ENCODE measurements at places on chromosomes 2 and 18. TPM values are rescaled to one million over a fixed set of nuclear protein-coding genes. Genes with fewer than 3 reads are reported as not detected.

RIT2 gene
- not detected for total RNA-seq

DNA sequence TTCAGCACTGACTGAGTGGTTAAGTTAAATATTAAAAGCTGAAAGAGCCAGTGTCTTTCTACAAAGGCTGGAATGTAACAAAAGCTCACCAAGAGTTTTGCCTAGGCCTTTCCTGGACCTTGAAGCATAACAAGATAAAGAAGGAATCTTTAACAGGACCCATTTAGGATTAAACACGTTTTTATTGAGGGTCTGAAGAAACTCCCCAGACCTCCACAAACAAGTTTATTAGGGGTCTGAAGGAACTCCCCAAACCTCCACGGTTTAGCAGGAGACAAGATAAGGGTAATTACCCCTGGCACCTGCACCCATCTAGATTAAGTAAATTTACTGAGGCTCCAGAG lies 104.0 kb downstream of the ACAA2 start:
- H3K27me3 ChIP-seq, result no peaks in the 10 kb centered on the region
- H3K4me3 ChIP-seq, result no peak overlapping the region
- H3K27ac ChIP-seq, result no peak overlapping the region
- no peak for DNase-seq
- no peaks in the 10 kb centered on the region for H3K4me1 ChIP-seq
- no peaks in the 10 kb centered on the region for H3K36me3 ChIP-seq

CYP26B1 gene
- total RNA-seq, result 4.0 TPM

GRCh38 chr18:2961821-2962220 lies 51.1 kb downstream of the LPIN2 start:
- peak overlapping the region; percentile 45 for H3K27ac ChIP-seq
- no peaks in the 10 kb centered on the region for H3K36me3 ChIP-seq
- DNase-seq, result no peak
- no peak overlapping the region for H3K4me3 ChIP-seq

DSG4 gene
- total RNA-seq, result not detected

C1QL2 gene
- total RNA-seq, result not detected

- no peaks in the 10 kb centered on the region for H3K36me3 ChIP-seq
- no peaks in the 10 kb centered on the region for H3K4me1 ChIP-seq
- DNase-seq, result peak; percentile 85
- H3K4me3 ChIP-seq, result peak overlapping the region; percentile 61
Measured at GRCh38 chr18:63320123-63320974, 780 bp upstream of the BCL2 start.

DNA sequence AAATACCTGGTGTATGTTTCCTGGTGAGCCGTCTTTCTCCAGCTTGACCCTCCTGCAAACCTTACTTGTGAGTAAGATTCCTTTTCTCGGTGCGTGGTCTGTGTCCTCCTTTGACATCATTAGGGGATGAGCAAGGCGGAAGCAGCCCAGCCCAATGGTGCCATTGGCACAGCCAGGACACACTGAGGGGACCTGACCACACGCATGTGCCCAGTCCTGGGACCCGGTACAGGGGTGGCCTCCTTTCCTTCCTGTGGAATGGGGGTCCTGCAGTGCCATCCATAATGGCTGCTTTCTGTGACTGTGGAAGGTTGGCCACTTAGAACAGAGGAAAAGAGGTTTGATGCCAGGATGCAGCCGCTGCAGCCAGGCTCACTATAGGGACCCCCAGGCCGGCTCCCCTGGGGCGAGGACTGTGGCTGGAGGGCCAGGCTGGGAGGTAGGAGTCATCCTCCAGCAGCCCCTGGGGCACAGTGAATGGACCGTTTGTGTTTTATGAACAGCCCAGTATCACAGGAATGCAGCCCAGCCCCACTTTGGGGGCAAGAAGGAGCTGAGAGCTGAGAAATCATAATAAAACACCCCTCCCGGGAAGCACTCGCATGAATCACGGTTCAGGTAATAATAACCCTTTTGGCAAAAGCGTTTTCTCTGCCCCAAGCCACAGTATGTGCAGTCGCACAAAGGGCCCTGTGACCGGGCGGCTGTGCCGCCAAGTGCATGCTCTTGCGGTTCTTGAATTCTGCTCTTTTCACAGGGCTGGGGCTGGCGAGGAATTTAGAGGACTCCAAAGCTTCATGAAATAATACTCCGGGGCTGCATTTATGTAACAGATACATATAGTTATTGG lies 73.2 kb downstream of the ASB1 start:
- DNase-seq, result no peak
- H3K4me3 ChIP-seq, result no peak overlapping the region
- no peaks in the 10 kb centered on the region for H3K4me1 ChIP-seq
- no peaks in the 10 kb centered on the region for H3K36me3 ChIP-seq
- no peak overlapping the region for H3K27ac ChIP-seq

- H3K27me3 ChIP-seq, result no peaks in the 10 kb centered on the region
- H3K27ac ChIP-seq, result no peak overlapping the region
- H3K4me3 ChIP-seq, result no peak overlapping the region
- H3K4me1 ChIP-seq, result no peaks in the 10 kb centered on the region
- H3K36me3 ChIP-seq, result no peaks in the 10 kb centered on the region
Measured at GRCh38 chr2:59754011-59754735, 799.3 kb downstream of the BCL11A start.

- no peak overlapping the region for H3K27ac ChIP-seq
- H3K27me3 ChIP-seq, result no peaks in the 10 kb centered on the region
- H3K4me1 ChIP-seq, result no peaks in the 10 kb centered on the region
- H3K4me3 ChIP-seq, result no peak overlapping the region
- no peak for DNase-seq
- H3K36me3 ChIP-seq, result no peaks in the 10 kb centered on the region
Measured at GRCh38 chr2:217247476-217247875, 387.6 kb upstream of the TNP1 start.

CNRIP1 gene
- total RNA-seq, result 2.7 TPM

- H3K36me3 ChIP-seq, result no peaks in the 10 kb centered on the region
- no peak overlapping the region for H3K27ac ChIP-seq
Measured at GRCh38 chr2:100137318-100137717, 5.1 kb downstream of the AFF3 start.

TTR gene
- total RNA-seq, result 4,498 TPM

- H3K4me1 ChIP-seq, result no peaks in the 10 kb centered on the region
- no peak for DNase-seq
- no peak overlapping the region for H3K27ac ChIP-seq
- no peaks in the 10 kb centered on the region for H3K27me3 ChIP-seq
- no peaks in the 10 kb centered on the region for H3K36me3 ChIP-seq
Measured at GRCh38 chr2:97926946-97927345, 68.8 kb downstream of the TMEM131 start.

EVA1A gene
- 65.8 TPM for total RNA-seq

ICOS gene
- 0.31 TPM for total RNA-seq

DNA sequence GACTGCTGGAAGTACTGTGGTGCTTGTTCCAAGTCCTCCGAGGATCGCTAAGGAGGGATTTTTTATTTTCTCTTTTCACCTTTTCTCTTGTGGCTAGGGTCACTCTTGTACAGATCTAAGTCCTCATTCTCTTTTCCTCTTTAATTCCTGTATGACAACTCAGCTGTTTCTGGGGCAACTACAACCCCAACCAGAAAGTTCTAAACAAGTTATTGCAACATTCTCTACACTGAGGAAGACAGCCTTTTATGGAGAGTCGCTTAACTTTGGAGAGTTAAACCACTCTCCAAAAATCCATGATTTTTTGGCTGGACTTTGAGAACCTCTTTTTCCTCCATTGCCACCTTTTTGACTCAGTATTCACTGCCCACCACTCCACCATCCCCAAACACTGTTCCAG lies 74.0 kb upstream of the SESTD1 start:
- H3K4me1 ChIP-seq, result no peaks in the 10 kb centered on the region
- H3K36me3 ChIP-seq, result no peaks in the 10 kb centered on the region
- no peak for DNase-seq
- no peak overlapping the region for H3K27ac ChIP-seq
- no peak overlapping the region for H3K4me3 ChIP-seq
- H3K27me3 ChIP-seq, result no peaks in the 10 kb centered on the region

DNA sequence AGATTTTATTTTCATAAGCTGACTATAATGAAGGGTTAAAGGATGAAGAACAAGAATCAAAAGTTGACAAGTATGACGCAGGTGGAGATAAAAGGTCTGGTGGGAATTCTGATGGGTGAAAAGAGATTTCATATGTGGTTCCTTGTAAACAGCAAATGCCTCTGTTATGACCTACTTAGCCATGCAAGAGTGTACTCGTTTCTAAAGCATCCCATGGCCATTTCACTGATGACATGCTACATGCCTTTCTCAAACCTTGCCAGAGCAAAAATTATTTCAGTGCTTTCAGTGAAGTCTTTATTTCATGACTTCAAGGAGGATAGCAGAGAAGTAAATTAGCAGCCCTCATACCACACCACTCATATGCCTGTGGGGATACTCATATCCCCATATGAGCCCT lies 71.7 kb downstream of the FEZ2 start:
- no peak for DNase-seq
- H3K27ac ChIP-seq, result no peak overlapping the region
- no peaks in the 10 kb centered on the region for H3K4me1 ChIP-seq
- H3K4me3 ChIP-seq, result no peak overlapping the region
- H3K36me3 ChIP-seq, result no peaks in the 10 kb centered on the region

DNA sequence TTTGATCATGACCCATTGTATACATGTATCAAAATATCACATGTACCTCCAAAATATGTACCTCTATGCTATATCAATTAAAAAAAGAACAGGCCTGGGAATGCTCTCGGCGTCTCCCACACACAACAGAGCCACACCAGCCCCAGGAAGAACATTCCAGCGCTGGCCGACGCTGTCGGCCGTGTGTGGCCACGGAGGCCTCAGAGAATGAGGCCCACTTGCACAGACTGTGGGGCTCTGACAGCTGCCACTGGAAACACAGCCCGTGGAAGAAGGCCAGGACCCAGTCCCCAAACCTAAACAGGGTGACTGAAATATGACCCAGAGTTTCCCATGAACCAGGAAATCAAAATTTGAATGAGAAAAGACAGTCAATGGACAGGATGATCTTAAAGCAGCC lies 69.7 kb downstream of the EIPR1 start:
- no peaks in the 10 kb centered on the region for H3K27me3 ChIP-seq
- no peak for DNase-seq
- no peak overlapping the region for H3K4me3 ChIP-seq
- H3K36me3 ChIP-seq, result no peaks in the 10 kb centered on the region
- H3K27ac ChIP-seq, result no peak overlapping the region
- H3K4me1 ChIP-seq, result no peaks in the 10 kb centered on the region

IL36A gene
- not detected for total RNA-seq

DNA sequence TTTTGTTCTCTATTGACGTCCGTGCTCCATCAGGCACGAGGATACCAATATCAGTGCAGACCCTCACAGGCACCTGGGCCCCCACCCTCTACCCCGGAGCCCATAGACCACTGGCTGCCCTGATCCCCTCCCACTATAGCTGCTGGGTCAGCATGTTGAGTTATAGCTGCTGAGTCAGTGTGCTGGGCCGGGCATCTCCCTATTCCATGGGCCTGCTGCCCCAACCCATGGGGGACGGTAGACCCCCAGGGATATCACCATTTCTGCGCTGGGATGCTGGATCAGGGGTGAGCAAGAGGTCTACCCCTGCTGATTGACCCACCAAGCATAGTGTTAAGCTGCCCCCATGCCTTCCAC lies 100.1 kb upstream of the ST3GAL5 start:
- DNase-seq, result no peak
- no peak overlapping the region for H3K27ac ChIP-seq
- no peak overlapping the region for H3K4me3 ChIP-seq

DNA sequence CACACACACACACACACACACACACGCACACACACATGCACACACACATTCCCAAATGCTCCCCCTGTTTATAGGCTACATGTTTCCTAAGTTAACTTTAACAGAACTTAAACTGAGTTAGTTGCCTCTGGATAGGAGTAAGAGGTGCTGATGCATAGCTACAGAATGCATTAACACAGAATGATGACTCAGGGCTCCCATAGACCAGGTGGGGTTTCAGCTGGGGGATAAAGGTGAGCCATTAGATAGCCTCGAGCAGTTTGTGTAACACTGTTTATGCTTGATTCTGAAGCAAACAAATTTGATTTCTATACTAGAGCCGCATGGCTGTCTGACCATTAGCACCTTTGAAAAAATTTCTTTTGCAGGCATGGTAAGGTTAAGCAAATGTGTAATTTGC lies 741.0 kb downstream of the PLCL1 start:
- H3K4me3 ChIP-seq, result no peak overlapping the region
- no peaks in the 10 kb centered on the region for H3K36me3 ChIP-seq
- H3K4me1 ChIP-seq, result no peaks in the 10 kb centered on the region
- no peak overlapping the region for H3K27ac ChIP-seq

DNA sequence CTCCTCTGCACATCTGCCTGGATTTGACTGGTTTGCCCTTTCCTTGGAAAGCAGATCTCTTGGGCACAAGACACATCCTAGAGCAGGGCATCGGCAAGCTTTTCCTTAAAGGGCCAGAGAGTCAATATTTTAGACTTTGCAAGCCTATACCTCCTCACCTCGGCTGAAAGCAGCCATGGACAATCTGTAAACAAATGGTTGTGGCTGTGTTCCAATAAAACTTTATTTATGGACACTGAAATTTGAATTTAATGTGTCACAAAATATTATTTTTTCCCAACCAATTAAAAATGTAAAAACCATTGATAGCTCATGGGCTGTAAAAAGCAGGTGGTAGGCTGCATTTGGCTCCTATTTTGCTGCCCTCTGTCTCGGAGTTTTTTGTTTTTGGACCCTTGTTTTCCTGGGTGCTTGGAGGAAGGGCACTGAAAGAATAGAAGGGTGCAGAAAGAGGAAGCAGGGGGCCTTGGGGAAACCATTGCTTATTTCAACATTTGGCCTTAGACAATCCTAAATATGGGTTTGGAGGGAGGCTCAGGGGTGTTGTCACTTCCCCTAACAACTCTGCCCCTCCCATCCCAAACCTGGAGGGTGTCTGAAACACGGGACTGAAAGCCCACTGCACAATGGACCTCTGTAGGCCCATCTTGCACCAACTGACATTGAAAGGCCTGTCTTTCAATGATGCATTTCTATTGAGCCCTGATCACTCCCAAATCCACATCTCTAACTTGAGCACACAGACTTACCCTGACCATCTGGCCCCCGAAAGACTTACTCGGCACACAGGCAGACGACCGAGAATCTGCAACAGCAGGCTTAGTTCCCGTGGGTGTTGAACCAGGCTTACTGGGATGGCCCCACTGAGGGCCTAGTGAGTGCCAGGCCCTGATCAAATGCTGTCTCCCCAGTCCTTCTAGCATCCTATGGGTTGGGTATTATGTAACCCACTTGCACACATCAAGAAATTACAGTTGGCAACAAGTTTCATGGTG lies 7.1 kb upstream of the ZFP36L2 start:
- H3K27me3 ChIP-seq, result no peaks in the 10 kb centered on the region
- H3K4me1 ChIP-seq, result peaks cover 10% of the 10 kb centered on the region
- H3K4me3 ChIP-seq, result no peak overlapping the region
- no peak for DNase-seq

DNA sequence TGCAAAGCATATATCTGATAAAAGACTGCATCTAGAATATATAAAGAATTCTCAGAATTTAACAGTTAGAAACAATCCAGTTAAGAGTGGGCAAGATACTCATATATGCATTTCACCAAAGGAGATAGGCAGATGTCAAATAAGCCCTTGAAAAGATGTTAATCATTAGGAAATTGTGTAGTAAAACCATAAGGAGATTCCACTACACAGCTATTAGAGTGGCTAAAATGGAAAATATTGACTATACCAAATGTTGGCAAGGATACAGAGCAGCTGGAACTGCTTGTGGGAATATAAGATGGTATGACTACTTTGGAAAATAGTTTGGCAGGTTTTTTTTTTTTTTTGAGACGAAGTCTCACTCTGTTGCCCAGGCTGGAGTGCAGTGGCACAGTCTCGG lies 59.5 kb downstream of the CAB39 start:
- H3K27ac ChIP-seq, result no peak overlapping the region
- H3K4me1 ChIP-seq, result no peaks in the 10 kb centered on the region
- H3K36me3 ChIP-seq, result no peaks in the 10 kb centered on the region
- no peak overlapping the region for H3K4me3 ChIP-seq

KCNS3 gene
- total RNA-seq, result 5.3 TPM

HOXD9 gene
- total RNA-seq, result not detected

Data from right lobe of liver (tissue), 6 donors.